ENCODE measurements at places on chromosomes 6 and 20. TPM values are rescaled to one million over a fixed set of nuclear protein-coding genes. Genes with fewer than 3 reads are reported as not detected.

The LY6G6C gene
- polyA plus RNA-seq: not detected

The FAM83C gene
- 0.04 TPM for polyA plus RNA-seq

The TSPO2 gene
- polyA plus RNA-seq: not detected

The RAB32 gene
- polyA plus RNA-seq: 4.6 TPM

The METTL24 gene
- not detected for polyA plus RNA-seq

Measured in psoas muscle (tissue), 8 donors.